ENCODE measurements at places on chromosomes 6 and 20.

- DNase-seq = no peak
These were observed 115.3 kb downstream of the AHI1 start for GRCh38 chr6:135382182-135382628.

GRCh38 chr20:46580613-46581205 is 30.3 kb upstream of the OCSTAMP start:
- no peak for DNase-seq

GRCh38 chr20:1171461-1172093 is 13.2 kb downstream of the TMEM74B start:
- no peak for DNase-seq

DNA sequence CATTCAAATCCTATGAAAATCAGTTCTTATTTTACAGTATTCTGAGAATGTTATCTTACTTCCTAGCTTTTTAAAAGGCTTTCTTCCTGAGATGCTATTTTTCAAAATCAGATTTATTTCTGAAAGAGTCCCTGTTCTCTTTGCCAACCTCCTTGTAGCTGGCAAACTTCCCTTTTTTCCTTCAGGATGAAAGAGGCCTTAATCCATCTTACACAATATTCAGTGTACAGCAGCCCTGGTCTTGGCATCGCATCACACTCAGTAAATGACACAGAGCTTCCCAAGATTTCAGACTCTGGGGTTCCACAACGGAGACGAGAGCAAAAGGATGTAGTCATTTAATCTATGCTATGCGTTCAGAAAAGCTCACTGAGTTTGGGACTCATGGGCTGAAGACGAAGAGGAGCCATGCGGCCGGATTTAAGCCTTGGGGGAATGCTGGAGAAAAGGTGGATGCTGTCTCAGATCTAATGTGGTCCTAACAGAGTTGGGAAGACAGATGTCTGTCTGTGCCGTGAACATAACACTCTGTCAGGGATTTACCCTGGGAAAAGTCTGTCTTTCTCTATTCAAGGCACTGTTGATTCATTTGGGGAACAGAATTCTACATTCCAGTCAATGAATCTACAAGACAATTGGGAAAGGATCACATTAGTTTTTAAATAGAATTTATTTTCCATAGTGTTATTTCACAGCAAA is 616.4 kb upstream of the AGPAT4 start:
- no peak for DNase-seq

- no peak for DNase-seq
These were observed 1.7 kb downstream of the TNF start for GRCh38 chr6:31576897-31577578.

DNA sequence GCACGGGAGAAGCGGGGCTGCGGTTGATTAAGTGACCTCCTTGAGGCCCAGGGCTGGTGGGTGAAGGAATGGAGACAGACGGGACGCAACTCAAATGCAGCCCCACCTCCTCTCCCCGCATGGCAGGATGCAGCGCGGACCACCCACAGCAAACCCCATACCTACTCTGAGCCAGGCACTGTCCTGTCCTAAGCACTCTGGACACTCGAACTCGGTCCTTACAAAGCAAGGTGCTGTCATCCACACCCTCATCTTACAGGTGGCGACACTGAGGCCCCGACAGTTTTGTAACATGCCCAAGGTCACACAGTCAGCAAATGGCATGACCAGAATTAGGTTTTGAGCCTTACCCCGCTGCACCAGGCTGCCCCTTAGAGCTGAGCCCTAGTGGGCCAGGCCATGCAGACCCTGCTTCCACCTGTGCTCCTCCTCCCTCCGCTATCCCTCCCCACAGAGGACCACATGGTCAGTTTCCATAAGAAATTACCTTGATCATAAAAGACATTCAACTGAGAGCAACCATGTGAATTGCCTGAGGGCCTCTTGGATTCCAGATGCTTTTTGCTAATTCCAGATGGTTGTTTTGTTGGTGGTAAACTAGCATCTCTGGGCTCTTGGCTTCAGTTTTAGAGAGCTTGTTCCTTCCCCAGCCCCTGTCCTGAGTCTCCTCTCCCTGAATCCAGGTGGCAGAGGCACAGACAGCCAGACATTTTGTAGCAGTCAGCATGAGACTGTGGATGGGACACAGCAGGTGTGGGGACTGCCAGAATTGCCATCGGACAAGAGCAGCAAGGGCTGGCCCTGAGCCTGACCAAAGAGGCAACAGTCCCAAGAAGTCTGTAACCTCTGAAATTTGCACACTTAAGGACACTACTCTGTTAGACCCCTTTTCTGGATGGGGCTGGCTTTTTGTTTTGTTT is 171.9 kb upstream of the PMEPA1 start:
- DNase-seq = no peak

DNA sequence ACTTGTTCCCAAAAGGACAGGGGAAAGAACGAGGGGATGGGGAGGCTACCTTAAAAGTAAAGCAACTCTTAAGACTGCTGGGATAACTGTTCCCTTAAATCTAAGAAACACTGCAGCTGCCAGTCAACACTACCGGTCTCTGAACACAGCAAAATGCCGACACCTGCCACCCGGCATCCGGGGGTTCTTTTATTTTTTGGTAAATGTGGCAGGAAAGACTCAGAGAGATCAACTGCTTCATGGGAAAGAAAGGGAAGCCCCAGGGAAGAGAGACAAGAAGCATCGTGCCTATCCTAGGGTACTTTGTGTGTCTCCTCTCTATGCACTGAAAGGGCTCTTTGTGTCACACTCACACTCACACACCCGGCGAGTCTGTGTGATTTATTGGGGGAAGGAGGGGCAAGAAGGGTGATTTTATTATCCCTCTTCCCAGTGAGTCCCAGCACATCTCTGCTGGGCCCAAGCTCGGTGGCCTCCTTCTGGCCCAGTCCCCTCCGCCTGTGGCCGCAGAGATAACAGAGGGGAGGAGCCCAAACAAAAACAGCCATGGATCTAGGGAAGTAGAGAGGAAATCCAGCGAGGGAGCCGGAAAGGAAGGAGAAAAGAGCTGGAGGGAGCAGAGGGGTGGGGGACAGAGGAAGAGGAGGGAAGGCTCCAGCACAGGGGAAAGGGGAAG is 1.4 kb downstream of the FYN start:
- DNase-seq = peak; percentile 9

DNA sequence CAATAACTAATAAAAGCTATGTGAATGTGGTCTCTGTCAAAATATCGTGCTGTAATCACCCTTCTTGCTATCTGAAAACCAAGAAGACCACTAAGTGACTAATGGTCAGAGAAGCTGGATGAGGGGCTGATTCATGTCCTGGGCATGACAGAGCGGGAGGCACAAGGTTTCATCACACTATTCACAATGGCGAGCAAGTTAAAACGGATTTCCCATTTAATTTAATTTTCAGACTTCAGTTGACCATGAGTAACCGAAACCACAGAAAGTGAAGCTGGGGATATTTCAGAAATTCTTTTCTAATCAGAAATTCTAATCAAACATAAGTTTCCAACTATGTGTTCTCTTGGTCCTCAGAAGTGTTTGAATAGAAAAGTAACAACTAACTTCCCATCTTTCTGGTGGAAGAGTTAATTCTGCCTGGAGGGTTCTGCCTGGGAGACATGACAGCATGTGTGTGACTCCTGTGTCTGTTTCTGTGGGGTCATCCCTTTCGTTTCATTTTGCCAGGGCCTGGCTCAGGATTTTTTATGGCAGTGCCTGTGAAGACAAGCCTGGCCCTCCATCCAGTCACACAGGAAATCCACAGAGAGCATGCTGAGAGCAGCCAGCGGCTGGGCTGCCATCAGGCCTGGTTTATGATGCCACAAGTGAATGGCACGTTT is 98.9 kb downstream of the FAM120B start:
- DNase-seq = no peak

GRCh38 chr20:881051-881782 is 34.9 kb downstream of the ANGPT4 start:
- no peak for DNase-seq

GRCh38 chr6:80531681-80532619 is 425.5 kb downstream of the BCKDHB start:
- no peak for DNase-seq

DNA sequence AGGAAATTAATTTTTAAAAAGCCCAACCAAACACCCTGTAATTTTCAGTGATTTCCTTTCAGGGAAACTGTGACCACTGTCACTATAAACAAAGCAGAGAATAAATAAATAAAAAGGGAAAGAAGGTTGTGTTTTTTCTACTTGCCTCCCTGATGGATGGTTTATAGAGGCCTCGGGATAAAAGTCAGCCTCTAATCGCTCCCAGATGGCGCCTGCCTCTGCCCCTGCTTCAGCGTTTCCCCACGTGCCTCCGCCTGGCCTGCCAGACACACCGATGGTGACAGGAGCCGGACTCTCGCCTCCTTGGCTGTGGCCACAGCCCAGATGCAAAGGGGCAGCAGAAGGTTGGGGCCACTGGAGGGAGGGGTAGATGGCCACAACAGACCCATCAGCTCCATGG is 327.7 kb downstream of the CDC5L start:
- no peak for DNase-seq

- DNase-seq = no peak
These were observed 104.7 kb upstream of the RALGAPA2 start for GRCh38 chr20:20816969-20817755.

DNA sequence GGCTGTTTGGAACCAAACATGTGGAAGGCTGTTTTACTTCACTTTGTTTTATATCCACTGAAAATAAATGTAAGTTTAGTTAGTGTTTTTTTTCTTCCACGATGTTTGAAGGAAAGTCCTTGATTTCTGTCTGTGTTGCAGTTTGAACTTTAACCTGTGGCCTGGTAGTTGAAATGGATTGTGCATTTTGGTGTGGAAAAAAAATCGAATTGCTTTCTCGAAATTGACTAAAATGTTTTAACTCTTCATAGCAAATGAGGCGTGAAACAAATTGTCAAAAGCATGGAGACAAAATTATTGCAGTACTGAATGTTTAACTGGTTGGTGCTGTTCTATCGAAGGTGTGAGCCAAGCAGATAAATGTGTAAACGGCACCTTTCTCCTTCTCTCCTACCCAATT is 24.5 kb downstream of the ARID1B start:
- no peak for DNase-seq

GRCh38 chr20:20649945-20650344 is 62.5 kb downstream of the RALGAPA2 start:
- DNase-seq = no peak

DNA sequence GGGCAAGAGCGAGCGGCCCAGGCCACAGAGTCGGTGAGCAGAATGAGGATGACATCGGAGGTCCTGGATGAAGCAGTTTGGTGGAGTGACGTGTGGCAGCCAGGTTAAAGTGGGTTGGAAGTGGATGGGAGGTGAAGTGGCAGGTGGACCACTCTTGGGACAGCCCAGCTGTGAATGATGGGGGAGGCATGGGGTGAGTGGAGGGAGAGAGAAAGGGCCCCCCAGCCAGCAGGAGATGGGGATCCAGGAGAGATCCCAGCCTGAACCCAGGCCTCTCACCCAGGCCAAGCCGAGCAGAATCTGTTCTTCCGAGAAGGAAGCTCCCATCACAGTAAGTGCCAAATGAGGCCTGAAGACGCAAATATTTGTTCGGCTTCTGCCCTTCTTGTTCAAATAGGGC is 27.0 kb upstream of the SLC32A1 start:
- DNase-seq = no peak

DNA sequence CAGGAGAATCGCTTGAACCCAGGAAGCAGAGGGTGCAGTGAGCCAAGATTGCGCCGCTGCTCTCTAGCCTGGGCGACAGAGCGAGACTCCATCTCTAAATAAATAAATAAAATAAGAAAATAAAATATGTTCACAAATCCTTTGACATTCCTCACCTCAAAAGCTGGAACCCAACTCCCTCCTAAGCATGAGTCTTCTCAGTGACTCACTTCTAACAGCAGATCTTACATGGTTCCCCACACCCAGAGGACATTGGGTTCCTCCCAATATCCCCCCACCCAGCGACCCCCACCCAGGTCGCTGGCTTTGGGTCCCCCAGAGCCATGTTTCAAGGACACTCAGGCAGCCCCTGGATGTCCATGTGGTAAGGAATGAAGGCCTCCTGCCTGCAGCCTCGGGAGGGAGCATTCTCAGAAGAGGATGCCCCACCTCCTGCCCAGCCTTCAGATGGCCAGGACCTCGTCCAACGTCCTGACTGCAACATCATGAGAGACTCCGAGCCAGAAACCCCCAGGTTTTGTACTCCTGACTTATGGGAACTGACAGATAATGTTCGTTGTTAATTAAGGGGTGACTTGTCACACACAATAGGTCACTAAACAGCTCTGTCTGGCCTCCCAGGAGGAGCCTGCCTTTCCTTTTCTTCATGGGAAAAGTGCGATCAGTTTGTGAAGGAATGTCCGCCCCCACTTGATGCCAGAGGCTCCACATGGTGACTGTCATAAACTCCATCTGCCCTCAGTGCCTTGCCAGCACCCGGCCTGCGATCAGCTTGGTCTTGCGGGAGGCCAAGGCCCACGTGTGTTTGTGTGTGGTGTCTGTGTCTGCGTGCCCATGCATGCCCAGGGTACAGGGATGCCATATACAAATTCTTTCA is 10.1 kb upstream of the GMEB2 start:
- DNase-seq = no peak

- no peak for DNase-seq
These were observed 204.7 kb upstream of the SULF2 start for GRCh38 chr20:47989957-47990356.

GRCh38 chr20:22805219-22805618 is 220.8 kb upstream of the FOXA2 start:
- no peak for DNase-seq

DNA sequence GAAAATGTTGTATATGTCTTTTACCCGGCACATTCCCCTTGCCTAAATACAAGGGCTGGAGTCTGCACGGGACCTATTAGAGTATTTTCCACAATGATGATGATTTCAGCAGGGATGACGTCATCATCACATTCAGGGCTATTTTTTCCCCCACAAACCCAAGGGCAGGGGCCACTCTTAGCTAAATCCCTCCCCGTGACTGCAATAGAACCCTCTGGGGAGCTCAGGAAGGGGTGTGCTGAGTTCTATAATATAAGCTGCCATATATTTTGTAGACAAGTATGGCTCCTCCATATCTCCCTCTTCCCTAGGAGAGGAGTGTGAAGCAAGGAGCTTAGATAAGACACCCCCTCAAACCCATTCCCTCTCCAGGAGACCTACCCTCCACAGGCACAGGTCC is 11.3 kb upstream of the MAPRE1 start:
- DNase-seq = no peak

DNA sequence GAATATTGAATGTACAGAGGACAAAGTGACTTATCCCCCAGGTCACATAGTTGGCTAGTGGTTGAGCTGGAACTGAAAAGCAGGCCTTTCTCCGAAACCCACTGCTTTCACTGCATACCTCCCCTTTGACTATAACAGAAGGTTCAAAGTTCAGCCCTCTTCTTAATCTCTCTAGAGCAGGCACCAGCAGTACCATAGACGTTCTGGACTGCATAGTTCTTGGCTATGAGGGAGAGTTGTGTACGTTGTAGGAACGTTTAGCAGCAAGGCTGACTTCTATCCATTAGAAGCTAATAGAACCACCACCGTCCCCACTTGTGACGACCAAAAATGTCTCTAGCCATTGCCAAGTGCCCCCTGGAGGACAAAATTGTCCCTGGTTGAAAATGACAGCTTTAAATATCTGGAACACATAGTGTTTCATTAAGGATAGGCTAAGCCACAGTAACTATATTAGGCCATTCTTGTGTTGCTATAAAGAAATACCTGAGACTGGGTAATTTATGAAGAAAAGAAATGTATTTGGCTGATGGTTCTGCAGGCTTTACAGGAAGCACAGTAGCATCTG is 123.8 kb upstream of the MTHFD1L start:
- DNase-seq = no peak
